ENCODE measurements at places on chromosomes 4 and X. TPM values are rescaled to one million over a fixed set of nuclear protein-coding genes. Genes with fewer than 3 reads are reported as not detected.

Gene NIPAL1
- 0.97 TPM for total RNA-seq

Gene PROM1
- not detected for total RNA-seq

DNA sequence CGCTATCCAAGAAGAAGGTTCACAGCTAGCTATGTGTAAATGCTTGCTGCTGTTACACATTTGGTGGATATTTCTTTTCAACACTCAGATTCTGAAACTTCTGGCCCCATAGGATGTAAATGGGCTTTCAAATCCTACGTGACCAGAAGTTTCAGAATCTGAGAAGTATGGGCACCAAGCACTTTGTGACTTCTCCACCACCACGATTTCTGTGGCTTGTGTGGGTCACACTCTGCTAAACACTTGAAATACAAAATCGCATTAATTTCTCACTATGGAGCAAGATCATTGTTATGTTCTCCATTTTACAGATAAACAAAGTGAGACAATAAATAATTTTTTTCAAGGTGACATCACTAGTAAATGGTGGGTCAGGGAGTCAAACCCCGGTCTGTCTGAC lies 259.4 kb upstream of the JADE1 start:
- DNase-seq: no peak

Gene SPANXC
- total RNA-seq: not detected

DNA sequence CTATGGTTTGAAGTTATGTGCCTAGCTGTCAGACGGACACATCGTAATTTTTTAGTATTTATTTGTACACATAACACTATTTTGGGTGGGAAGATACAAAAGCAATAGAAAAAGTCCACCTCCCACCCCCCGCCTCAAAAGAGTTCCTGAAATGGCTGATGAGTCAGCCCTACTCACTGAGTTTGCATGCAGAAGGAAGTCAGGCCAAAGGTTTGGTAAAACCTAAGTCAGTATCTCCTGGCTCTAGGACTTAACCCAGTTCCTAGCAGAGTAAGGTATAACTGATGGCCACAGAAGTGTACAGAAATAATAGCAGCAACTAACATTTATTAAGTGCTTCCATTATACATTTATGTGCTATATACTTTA lies 2.9 kb upstream of the KLHL2 start:
- no peak for DNase-seq

Measured in activated naive CD8-positive, alpha-beta T cell treated with anti-CD3 and anti-CD28 coated beads, Interleukin-2, amount 10 ng/mL, durations not matched to agents 7 days and 5 days (primary cell).